ENCODE measurements at places on chromosomes 5 and 9.

DNA sequence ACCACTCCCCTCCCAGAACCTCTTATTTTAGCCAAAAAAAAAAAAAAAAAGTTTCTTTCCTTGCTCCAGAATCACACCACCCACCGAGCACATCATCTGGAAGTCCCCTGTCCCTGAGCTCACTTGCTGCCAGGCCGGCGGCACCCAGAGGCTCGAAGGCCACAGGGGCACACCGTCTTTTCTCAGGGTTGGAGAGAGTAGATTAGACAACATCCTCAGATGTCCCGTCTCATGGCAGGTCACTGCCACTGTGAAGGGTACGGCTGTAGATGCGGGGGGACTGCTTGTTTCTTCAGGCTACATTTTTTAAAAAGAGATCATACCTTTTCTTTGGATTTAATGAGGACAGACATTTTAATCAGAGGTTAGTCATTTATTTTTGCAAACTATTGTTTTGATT is 109.0 kb downstream of the MVB12B start:
- DNase-seq, result no peak

DNA sequence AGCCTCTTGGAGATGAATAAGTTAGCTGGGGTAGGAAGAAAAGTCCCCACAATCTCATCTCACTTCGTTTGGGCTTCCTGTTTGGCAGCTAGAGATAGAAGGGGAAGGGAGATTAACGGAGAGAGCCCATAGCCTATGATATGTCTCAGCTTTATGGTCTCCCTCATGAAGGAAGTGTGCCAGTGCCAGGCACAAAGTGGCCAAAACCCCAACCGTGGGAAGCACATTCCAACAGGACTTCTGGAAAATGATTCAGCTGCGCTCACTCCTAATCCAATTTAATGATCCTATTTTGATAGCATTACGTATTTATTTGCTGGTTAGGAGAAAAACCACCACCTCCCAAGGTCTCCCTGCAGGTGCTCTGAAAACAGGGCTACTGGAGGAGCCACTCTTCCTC is 303.1 kb upstream of the CLINT1 start:
- no peak for DNase-seq

GRCh38 chr5:136174021-136174659 is 18.8 kb downstream of the SMIM32 start:
- DNase-seq, result no peak

- no peak for DNase-seq
Observed at GRCh38 chr9:72551306-72551705, 29.9 kb downstream of the TMC1 start.

GRCh38 chr5:88109818-88110217 is 158.8 kb downstream of the TMEM161B start:
- DNase-seq, result no peak

GRCh38 chr9:83304686-83305085 is 233.5 kb downstream of the FRMD3 start:
- no peak for DNase-seq

DNA sequence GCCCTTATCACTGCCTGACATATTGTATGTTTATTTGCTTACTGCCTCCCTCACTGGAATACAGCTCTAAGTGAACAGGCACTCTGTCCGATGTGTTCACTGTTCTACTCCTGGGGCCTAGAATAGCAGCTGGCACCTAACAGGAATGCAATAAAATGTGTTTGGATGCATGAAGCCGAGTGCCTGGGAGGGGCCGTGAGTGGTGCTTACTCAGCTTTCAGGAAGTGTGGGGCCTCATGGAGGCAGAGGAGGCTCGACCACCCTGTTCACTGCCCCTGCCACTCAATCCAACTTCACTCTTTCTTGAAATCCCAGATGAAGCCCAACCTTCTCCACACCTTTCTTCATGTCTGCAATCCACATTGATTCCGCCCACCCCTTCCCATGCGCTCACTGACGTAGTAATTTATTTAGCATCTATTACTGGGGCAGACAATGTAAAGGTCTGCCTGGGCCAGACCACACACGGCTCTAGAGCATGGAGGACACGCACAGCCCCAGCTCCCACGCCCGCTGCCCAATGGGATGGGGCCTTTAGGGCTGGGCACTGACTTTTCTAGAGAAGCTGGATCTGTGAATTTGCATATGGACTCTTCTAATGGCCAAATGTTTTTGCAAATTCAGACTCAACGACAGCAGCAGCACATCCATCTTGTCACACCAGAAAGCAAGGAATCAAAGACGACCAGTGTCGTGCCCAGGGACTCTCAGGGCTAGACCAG is 21.3 kb downstream of the TBC1D9B start:
- no peak for DNase-seq

GRCh38 chr5:147286296-147286695 is 51.5 kb downstream of the STK32A start:
- DNase-seq, result no peak

- DNase-seq, result no peak
Observed at GRCh38 chr5:91178461-91178860, 204.7 kb downstream of the ARRDC3 start.

- no peak for DNase-seq
Observed at GRCh38 chr5:156103155-156103885, 223.6 kb upstream of the SGCD start.

DNA sequence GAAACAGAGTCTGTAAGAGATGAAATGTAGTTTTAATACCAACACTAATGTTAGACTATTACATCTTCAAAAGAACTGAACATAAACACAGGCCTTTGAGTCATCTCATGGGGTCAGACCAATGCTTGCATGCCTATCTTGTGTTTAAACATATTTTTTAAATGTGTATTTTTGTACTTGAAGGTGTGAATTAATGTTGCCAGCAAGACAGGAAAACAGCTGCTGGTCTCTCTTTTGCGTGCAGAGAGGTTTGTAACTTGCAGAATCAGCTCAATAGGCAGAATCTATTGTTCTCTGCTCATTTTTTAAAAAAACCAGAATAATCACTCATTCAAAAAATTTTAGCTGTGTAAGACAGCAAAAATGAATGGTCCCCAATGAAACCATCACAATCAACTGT is 180.2 kb downstream of the ALDH1A1 start:
- DNase-seq, result no peak

- no peak for DNase-seq
Observed at GRCh38 chr9:133672503-133673257, 36.5 kb downstream of the DBH start.

DNA sequence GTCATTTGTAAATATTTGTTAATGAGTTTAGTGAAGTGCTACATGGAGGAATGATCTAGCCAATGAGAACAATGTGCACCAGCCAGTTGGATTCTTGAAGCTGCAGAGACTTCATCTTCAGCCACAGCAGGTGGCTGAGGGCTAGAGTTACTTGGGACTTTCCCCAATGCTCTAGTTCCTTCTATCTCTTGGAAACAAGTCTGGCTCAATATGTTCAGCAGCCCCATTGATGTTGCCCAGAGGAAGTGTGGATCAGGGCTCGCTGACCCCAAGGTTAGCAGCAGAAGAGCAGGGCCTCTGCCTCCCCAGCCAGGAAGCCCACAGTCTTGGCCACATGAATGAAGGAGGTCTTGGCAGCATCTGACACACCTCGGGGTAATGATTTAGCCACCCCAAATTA is 117.5 kb downstream of the SLC1A3 start:
- DNase-seq, result no peak

- DNase-seq, result no peak
Observed at GRCh38 chr5:174527916-174528540, 196.4 kb upstream of the MSX2 start.

DNA sequence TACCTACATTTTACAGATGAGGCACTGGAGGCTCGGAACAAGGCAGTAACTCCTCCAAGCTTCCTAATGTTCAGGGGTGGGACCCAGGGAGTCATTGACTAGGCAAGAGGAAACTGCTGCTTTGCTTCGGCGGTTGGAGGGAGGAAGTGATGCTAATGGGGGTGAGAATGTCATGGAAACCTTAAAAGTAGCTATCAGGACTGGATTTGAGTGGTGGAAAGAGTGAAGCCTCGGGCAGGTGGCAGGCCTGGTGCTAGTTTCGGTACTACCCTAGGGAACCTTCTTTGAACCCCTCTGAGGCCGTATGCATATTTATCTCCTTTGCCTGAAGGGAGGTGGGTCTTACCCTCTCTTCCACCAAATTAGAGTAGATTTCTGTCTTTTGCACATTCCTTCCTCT is 1.6 kb downstream of the BSPRY start:
- no peak for DNase-seq

DNA sequence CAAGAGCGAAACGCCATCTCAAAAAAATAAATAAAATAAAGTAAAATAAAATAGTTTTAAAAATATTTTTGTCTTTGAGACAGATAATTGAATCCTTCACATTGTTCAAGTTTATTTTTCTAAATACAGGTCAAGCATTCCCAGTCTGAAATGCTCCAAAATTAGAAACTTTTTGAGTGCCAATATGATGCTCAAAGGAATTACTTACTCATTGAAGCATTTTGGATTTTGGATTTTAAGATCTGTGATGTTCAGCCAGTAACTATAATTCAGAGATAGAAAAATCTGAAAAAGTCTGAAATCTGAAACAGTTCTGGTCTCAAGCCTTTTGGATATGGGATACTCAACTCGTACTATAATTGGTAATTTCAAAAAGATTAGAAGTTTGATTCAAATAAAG is 39.8 kb downstream of the RBM27 start:
- no peak for DNase-seq
